ENCODE measurements at places on chromosomes 4 and X.

- no peak for DNase-seq
Observed at GRCh38 chrX:153611298-153612095, 12.6 kb upstream of the CCNQ start.

DNA sequence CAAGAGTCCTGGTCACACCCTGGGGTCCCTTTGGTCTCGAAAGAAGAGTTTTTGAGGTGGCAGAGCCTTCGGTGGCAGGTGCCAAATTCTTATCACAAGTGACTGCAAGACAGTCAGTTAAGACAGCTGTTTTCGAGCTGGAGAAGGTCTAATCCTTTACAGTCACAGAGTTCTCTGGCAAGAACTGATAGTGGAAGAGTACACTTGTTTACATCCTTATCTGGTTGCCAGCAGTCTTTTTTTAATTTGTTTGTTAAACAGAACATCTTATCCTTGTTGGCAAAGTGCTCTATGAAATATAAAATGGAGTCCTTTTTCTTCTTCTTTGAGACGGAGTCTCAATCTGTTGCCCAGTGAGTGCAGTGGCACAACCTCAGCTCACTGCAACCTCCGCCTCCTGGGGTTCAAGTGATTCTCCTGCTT, 50.4 kb upstream of the ELOVL6 start:
- no peak for DNase-seq

DNA sequence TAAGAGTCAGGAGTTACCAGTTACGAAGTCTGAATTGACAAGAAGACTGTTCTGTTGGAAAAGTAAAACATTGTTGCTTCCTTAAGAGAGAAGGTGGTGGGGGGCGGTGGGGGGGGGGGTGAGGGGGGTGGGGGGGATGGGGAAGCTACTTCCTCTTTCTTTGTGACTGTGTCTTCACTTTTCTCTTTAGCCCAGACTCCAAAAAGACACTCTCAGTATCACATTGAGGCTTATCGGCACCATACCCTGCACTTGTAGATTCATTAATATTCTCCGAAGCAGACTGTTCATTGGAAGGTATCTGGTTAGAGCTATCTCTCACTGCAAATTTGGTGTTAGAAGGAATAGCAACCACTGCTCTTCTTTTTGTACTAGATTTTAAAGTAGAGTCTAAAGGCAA, 94.5 kb upstream of the IL13RA1 start:
- DNase-seq = no peak

GRCh38 chr4:55906989-55907388, 41.8 kb upstream of the CEP135 start:
- DNase-seq = no peak

DNA sequence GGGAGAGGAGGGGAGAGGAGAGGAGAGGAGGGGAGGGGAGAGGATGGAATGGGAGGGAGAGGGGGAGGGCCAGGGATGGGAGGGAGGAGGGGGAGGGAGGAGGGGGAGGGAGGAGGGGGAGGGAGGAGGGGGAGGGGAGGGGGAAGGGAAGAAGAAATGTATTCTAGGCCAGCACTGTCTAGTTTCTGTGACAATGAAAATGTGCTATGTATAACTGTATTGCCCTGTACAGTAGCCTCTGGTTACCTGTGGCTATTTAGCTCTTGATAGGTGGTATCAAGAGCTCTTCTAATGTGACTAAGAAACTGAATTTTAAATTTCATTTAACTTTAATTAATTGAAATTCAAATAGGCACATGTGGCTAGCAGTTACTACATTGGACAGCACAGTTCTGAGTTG, 143.1 kb downstream of the BTC start:
- DNase-seq = no peak

GRCh38 chr4:176781739-176782100, 11.0 kb downstream of the VEGFC start:
- DNase-seq = no peak

DNA sequence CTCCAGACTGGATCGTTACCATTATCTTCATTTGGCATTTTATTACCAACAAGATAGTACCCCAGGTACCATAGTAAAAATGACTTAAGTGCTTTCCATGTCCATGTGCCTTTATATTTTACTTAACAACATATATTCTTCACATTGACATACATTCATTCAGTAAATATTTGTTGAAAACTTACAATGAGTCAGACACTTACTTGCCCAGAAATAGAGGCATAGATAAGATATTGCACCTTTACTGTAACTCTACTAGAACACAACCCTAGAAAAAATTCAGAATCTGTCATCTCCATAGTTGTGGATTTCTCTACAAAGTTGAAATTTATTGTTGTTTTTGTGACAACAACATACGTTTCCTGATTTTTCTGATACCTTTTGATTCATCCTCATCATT, 640.6 kb downstream of the RPA4 start:
- DNase-seq = no peak

DNA sequence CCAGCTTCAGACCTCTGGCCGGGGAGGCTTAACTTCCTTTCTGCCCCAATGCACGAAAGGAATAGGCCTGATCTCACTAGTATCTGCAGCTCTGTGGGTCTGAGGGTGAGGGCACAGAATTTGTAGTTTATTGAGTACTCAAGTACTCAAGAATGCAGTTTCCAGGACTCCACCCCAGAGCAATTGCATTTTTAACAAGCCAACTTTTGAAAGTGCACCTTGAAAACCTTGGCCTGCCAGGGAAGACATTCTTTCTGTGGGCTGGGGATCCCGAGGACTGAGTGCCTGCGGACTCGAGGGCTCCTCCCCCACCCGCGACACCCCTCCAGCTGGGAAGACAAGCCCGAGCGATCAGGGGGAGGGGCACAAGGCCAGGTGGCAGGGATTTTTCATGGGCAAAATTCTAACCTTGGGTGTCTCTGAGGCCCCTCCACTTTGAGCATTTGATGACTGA, 22.4 kb downstream of the RS1 start:
- DNase-seq = no peak

- no peak for DNase-seq
Observed at GRCh38 chrX:153463031-153463430, 7.3 kb downstream of the HAUS7 start.

DNA sequence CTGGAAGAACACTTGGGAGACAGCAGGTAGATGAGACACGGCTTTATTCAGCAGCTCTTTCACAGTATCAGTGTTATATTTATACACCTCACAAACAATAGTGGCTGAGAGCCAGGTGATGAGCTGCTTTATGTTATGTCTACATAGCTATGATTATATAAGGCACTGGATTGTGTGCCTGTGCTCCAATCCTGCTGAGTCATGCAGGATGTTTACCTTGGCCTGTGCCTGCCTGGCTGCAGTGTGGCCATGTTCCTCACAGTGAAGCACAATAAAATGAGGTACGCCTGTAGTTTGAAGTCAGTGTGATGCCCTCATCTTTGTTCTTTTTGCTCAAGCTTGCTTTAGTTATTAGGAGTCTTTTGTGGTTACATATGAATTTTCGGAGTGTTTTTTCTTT, 31.3 kb downstream of the CXCL13 start:
- DNase-seq = no peak

- DNase-seq = no peak
Observed at GRCh38 chrX:154739952-154740465, 10.9 kb downstream of the GAB3 start.

DNA sequence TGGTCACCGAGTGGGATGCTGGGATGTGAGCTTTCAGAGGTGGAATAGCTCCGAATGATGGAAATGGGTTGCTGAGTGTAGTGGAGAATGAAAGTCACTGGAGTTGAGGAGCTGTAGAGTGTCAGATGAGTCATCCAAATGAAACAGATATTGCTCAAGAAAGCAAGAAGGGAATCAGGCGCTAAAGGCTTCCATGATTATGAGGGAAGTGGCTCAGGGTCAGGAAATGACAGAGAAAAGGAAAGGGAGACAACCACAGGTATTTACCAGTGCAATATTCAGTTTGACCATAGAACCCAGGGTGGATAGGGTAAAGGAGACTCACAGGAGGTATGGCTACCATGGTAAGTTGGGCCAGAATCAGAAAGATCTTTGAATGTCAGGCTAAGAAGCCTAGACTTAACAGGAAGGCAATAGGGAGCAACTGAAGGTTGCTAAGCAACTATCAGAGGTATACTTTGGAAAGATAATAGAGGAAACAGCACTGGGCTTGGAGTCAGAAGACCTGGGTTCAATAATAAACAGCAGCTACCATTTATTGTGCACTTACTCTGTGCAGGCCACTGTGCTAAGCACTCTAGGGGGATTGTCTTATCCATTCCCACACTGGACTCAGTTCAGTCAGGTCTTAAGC, 11.7 kb downstream of the LAS1L start:
- DNase-seq = no peak

GRCh38 chr4:182918044-182918607, 940 bp upstream of the DCTD start:
- DNase-seq = no peak

DNA sequence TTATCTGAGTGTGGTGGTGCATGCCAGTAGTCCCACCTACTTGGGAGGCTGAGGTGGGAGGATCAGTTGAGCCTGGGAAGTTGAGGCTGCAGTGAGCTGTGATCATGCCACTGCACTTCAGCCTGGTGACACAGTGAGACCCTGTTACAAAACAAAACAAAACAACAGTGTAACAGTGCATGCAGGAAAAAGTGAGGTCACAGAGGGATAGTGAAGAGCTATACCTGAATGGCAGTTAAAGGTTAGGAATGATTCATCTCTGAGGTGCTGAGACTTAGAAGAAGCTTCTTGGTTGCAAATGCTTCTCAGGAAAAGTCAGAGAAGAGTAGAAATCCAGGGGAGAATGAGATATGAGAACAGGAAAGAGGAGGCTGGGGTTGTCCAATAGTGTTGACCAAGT, 178.7 kb downstream of the FRAS1 start:
- DNase-seq = no peak

DNA sequence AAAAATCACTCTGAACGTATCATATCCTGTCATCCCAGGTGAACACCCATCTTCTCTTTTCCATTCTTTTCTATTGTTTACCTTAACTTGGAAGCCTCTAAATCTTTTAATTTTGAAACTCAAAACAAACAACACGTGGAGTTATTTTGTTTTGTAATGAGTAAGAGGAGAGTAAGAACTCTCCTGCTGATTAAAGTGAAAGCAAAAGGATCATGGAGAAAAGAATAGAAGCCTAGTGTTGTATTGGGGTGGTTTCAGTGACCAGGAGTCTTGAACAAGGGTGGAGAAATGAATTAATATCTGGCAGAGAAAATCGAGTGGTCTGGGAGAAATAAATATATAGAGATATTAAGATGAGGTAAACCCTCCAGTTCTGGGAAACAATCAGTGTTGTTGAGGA, 237.4 kb upstream of the UGT8 start:
- no peak for DNase-seq

GRCh38 chr4:87387237-87387636, 3.8 kb downstream of the HSD17B11 start:
- DNase-seq = no peak

DNA sequence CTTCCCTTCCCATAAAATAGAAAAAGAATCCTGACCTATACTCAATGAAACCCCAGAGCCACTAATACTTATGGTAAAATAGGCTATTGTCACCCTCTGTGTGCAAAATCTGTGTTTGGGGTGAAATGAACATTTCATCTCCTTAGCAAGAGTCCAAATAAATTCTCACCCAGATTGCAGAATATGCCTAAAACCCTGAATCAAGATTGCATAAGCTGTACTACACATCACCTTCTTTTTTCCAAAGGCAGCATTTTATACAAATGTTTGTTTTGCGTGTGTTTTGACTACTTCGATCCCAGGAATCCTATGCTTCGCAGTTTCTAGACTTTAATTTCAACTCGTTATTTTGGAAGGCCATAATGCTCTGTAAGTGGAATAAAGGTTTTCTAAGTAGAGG, 12.2 kb upstream of the HADH start:
- DNase-seq = no peak

DNA sequence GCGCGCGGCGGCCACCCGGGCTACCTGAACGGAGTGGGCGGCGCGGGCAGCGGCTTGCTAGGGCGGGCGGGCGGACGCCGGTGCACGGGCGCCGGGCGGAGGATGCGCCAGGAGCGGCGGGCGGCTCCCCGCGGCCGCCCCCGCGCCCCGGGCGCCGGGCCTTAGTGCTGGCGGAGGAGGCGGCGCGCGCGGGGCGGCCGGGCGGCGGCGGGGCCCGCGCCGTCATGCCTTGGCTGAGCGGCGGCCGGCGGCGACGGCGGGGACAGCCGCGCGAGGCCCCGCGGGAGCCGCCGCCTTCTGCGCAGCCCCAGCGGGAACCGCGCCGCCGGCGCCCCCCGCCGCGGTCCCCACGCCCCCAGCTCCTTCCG, 48.2 kb downstream of the CLDN34 start:
- no peak for DNase-seq

DNA sequence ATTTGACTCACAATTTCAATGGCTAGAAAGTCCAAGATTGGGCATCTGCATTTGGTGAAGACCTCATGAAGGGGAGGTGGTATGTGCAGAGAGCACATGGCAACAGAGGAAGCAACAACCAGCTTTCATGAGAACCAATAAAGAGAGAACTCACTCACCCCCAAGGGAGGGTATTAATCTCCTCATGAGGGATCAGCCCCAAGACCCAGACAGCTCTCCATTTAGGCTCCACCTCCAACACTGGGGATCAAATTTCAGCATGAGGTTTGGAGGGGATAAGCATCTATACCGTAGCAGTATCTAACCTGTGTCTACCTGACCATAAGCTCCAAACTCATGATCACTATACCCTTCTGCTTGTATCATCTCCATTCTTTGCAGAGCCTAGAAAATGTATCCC, 9.3 kb upstream of the TBC1D19 start:
- no peak for DNase-seq

- no peak for DNase-seq
Observed at GRCh38 chrX:45849261-45849862, 648.7 kb upstream of the DIPK2B start.

DNA sequence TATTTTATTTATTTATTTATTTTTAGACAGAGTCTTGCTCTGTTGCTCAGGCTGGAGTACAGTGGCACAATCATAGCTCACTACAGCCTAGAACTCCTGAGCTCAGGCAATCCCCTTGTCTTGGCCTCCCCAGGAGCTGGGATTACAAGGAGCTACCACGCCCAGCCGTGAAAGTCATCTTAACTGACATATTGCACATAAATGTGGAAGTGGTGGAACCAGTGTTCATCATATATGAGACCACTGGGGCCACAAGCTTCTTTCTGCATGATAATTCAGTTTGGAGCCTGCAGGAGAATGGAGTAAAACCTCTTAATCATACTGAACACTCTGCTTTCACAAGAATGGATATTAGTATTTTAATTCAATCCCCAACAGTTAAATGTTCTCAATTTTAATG, 12.5 kb upstream of the CTSO start:
- no peak for DNase-seq

All from stimulated activated CD8-positive, alpha-beta memory T cell treated with anti-CD3 and anti-CD28 coated beads, Interleukin-4, amount 100 ng/mL, for 1 hour (primary cell).